ENCODE measurements at places on chromosomes 6 and 20.

DNA sequence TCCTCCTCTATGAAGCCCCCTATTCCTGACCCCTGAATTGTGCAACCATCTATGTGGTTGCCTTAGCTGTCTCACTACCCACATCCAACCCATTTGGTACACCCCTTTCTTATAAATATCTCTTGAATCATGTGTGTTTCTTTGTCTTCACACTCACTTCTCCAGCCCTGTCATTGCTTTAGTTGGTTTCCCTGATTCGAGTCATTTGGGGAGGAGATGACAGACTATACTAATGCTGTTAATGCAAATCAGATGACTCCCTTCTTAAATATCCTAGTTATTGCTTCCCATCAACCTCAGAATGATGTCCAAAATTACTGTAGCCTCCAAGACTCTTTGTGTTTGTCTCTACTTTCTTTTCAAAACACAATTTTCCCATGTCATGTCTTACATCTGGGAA, 23.0 kb downstream of the SLC35D3 start:
- no peak for DNase-seq

DNA sequence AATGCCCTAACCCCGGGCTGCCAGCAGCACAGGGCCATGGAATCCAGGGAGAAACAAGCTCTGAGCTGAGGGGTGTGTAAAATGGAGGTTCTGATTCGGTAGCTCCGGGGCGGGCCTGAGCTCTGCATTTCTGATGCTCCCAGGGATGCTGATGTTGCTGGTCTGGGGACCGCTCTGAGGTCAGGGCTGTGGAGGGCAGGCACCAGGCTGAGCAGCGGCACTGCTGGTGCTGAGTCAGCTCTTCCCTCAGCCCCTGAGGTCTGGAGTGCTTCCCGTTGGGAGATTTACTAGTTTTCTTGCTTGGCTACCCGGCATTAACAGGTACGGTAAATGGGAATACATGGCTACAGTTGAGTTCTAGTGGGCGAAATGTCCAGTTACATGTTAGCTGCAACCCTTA, 18.6 kb upstream of the CST3 start:
- no peak for DNase-seq

DNA sequence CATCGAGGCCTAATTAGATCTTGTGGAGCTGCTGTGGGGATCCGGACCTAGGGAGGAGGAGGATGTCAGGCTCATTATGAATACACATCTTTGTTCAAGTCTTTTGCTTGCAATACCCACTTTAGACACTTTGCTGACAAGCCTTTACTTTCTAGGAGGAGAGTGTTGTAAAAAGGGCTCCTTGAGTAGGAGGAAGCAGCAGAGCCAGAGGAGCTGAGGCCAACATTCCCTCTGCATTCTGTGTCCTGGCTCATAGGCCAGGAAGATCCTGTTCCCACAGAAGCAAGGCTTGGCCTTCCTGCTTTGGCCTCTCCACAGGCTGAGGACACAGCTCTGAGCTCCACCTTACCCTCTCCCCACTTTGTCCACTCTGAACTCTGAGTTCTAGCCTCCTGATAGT, 67.1 kb downstream of the TPD52L1 start:
- no peak for DNase-seq

GRCh38 chr6:118881440-118882313, 12.3 kb upstream of the ASF1A start:
- no peak for DNase-seq

GRCh38 chr6:56706981-56707726, 64.5 kb upstream of the DST start:
- no peak for DNase-seq

DNA sequence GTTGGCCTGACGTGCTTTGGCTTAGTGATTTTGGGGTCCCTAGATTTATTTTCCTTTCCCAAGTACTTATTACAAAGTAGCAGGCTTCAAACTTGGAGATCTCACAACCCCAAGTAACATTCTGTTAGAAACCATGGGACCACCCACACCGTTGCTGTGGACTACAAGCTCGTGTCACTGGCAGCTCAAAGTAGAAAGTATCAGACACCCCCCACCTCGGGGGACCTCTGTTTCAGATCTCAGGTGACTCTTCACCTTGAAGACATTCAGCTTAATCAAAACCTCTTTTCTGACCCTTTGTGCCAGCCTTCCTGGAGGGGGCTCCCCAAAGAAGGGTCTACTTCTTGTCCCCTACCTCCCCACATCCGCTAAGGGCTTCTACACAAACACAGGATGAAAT, 15.7 kb upstream of the MYT1 start:
- DNase-seq: no peak

DNA sequence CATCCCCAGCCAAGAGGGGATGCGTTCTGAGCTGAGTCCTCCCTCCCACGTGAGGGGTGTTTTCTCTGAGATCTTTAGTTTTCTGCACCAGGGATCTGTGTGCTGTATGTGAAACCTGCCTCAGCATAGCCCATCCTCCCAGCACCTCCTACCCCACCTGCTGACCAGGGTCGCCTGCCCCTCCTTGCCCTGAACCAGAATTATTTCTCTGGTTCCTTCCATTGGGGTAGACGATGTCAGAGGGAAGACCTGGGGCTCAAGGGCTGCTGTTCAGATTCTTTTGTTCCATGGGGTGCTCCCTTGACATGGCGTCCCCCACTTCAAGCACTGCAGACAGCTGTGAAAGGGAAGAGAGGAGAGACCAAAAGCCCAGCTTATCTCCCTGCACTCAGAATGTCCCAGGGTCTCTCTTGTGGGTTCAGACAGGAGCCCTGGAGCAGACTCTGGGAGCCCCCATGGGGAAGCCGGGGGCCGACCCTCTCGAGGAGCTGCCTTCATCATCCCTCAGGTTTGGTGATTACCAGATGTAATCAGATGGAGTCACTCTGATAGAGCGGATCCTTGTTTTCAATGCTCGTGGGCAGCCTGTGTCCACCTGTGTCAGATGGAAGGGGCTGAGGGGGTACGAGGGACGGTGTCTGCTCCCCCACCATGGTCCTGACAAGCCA, 74.3 kb downstream of the ERMARD start:
- no peak for DNase-seq

DNA sequence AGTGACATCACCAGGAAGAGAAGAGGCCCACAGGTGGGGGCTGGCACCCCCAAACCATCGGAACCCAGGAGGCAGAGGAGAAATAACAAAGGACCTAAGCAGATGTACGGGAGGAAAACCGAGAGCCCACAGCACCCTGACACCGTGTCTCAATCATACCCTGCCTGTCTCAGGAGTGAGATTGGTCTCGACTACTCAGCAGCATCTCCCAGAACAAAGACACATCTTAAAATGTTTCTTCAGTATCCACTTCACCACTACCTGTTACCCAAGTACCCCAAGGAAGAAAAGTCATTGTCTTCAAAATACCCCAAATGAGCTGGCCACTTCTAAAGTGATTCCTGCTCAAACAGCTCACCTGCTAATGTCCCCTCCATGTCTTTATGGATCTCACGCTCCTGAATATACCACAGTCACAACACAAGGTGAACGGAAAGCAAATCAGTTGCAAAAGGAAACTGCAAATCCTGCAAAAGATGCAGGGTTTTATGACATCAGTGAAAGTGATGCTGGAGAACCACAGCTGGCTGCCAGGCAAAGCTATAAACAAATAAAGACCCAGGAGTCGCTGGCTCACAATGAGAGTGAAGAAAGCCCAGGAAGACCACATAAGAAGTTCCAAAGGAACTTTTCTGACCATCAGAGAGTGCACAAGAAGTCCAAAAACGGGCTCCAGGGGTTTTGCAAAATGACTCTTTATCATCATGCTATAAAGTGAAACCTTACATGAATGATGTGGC, 44.1 kb downstream of the PREX1 start:
- DNase-seq: no peak

DNA sequence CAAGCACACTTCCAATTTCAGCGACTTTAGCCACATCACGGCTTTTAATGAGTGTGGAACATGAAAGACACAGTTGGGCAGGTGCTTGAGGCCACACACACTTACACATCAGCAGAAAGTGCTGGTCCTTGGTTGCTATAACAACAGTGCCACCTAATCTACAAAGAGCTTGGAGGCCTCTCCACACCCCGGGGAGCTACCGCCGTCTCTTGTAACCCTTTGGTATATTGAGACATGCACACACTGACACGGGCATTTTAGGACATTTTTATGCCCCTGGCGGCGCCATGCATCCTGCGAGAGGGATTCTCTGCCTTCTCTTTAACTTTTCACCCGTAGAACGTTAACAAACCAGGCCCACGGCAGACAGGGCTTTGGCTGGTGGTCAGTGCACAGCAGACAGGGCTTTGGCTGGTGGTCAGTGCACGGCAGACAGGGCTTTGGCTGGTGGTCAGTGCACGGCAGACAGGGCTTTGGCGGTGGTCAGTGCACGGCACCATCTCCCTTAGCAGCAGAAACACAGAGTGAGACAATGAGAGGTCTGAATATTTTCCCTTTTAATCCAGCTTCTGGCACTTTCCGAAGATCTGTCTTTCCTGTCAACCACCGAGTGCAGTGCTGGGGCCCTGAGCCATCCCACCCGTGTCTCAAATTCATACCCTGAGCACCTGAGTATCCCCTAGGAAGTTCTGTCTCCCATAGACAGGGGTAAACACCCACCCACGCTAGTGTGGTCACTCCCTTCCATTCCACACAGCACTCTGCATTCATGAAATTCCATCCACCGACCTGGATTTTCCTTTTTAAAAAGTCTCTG, 116.6 kb upstream of the RPS6KA2 start:
- no peak for DNase-seq

GRCh38 chr6:170393807-170394399, 87.3 kb downstream of the FAM120B start:
- no peak for DNase-seq

DNA sequence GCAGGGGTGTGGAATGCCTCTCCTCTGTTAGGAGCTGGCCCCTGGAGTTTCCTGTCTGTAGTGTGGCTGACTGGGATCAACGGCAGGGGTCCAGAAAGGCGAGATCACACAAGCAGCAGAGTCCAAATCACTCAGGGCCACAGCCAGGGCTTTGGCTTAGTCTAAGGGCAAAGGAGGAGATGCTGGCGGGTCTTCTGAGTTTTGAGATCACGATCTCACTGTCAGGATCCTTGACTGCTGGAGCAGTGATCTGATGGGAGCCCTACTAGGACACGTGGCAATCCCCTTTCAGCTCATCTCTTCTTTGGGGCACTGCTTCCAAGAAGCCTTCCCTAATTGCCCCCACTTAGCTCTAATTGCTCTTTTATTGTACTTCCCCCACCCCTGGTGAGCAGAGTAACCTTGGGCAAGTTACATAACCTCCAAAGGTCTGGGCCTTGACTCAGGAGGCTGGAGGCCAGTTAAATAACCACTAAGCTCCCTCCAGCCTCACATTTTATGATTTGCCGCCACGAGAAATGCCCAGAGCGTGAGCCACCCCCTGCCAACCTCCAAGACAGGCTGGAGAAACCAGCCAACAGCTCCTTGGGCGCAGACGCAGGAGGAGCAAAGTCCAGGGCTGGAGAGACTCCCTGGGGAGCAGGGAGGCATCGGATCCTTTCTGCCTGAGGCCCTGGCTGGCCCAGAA, 12.0 kb downstream of the KCNK5 start:
- no peak for DNase-seq

DNA sequence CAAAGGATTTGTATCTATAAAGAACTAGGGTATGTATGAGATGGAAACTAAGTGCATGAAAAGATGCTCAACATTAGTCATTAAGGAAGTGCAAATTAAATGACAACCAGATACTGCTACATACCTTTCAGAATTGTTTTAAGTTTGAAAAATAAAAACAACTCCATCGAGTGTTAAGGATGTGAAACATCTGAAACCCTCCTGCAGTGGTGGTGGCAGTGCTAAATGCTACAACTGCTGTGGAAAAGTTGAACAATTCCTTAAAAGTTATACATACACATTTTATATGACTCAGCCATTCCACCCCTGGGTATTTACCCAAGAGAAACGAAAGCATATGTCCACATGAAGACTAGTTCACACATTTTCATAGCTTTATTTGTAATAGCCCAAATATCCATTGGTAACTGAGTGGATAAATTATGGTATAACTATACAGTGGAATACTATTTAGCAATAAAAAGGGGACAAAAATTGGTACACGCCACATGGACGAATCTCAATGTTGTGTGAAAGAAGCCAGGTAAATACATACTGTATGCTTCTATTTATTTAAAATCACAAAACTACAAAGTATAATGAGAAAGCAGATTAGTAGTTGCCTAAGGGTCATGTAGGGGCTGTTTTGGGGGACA, 10.6 kb downstream of the ARMH2 start:
- DNase-seq: no peak

DNA sequence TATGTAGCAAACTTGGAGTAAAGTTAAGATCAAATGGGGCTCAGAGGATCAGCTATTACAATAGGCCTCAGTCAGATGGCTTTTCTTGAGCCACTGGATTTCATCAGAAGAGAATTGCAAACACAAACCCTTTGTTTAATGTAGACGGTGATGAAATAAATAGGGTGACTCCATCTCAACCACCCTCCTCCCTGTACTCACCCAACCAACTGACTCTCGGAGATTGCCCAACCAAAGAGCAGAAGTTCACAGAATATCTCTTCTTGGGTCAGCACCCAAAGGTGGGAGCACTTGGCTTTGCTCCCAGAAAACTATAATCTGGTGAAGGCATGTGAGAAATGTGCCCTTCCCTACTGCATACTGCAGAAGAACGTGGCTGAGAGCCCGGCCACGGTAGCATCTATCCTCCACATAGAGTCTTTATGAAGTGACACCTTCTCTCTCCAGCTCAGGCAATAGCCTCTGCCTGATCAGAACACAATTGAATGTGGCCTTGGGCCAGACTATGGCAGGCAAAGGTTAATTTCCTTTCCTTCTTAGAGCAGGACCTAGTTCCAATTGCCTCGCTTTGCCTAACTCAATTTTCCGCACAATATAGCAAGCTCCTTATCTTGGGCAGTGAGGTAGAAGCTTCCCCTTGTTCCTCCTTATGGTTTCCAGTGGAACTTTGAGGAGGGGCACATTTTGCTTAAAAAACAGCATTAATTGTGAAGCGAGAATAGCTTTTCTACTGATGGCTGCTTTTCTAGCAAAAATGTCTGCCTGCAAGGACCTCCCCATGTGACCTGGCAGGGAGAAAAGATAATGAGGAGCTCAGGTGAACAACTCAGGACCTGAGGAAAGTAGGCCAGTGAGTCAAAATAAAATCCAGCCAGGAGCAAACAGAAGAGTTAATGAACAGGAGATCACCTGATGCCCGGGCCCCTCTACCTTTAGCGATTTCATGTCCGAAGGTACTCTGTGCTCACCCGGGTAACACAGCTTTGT, 79.4 kb downstream of the GFOD1 start:
- no peak for DNase-seq

- no peak for DNase-seq
Observed at GRCh38 chr6:3648724-3649123, 102.8 kb downstream of the PXDC1 start.

DNA sequence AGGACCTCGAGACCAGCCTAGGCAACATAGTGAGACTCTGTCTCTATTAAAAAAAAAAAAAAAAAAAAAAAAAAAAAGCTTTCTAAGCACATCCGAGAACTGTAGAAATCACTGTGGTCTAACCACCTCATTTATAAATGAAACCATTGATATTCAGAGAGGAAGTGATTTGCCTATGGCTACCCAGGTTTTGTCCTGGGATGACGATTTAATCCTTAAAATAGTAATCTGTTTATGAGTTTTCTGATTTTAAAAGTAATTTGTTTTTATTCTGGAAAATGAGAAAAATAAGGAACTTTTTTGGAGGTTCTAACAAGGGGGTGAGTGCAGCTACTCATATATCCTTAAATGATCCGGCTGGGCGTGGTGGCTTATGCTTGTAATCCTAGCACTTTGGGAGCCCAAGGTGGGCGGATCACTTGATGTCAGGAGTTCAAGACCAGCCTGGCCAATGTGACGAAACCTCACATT, 6.5 kb upstream of the BTN3A2 start:
- no peak for DNase-seq

Data from Panc1 (cell line).